Lower leg skin (tissue), 4 donors: ENCODE measurements at places on chromosomes 11 and 22.

- DNase-seq, result no peak
Observed at GRCh38 chr22:20229916-20230775, 38.0 kb downstream of the RTN4R start.

GRCh38 chr11:103420593-103420992 lies 311.4 kb downstream of the DYNC2H1 start:
- no peak for DNase-seq

DNA sequence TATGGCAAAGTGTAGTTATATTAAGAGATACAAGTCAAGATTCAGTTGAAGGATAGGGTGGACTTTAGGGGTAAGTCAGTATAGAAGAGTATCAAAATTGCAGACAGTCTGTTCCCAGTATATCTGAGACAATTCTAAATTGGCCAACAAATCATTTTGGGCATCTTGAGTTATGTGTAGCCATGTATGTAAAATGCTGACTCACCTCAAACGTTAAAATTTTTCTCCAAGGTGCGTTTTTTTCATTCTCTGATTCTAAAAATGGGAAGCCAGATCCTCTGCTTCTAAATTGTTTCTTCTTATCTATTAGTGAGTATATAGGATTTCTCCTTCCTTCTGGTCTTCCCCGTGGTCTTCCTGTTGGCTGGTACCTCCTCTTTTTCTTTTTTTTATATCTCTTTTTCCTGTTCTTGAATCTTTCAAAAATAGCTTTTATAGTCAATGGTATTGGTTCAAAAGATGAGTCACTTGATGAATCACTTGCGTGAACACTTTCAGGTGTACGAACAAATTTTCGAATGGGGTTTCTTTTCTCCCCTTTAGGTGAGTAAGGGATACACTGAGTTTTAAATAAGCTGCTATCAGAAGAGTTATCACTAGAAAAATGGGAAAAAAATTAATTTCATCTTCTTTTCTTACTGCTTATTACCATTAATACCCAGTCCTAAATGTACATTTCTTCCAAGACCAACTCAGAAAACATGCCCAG lies 3.2 kb downstream of the TAF1D start:
- DNase-seq, result no peak

DNA sequence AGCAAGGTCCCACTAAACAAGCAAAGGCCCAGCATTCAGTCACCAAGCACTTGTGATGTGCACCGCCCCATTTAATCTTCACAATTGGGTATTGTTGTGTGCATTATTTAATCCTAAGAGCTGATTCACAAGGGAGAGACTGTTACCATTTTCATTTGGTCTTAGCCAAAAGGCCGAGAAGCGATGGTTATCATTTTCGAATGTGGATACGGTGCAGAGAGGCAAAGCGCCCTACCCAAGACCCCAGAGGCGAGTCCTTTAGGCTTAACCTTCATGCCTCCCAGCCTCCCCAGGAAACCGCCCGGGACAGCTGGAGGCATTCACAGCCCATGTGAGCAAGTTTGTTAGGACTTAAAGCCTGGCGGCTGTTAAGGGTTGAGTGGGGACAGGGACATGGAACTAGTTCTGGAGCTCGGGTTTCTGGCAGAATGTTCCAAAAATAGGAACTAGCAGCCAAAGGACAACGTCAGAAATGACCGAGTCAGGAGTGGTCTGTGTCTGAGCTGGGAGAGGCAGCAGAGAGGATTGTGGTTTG lies 13.0 kb upstream of the UPK3A start:
- DNase-seq, result no peak

DNA sequence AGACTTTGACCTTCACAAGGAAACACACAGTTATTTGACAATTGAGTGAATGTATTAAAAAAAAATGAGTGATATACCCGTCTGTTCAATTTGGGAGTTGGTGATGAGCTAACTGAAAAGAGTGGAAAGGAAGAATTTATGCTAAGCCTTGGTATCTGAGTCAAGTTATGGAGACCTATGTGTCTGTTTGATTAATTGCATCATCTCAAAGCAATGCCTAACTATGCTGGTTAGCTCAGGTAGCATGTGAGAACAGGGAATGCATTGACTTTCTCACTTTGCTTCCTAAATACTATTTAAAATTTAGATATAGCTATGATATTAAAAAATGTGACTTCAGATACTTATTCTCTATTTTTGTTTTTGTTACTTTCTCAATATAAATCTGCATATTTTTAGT lies 110.5 kb downstream of the DDX10 start:
- DNase-seq, result no peak

- DNase-seq, result no peak
Observed at GRCh38 chr22:30615543-30615954, 8.6 kb downstream of the TCN2 start.

GRCh38 chr22:25656724-25657123 lies 85.3 kb upstream of the MYO18B start:
- DNase-seq, result no peak

GRCh38 chr22:41367680-41368542 lies 13.8 kb upstream of the TEF start:
- no peak for DNase-seq

GRCh38 chr11:96098511-96099241 lies 174.8 kb upstream of the MTMR2 start:
- no peak for DNase-seq

DNA sequence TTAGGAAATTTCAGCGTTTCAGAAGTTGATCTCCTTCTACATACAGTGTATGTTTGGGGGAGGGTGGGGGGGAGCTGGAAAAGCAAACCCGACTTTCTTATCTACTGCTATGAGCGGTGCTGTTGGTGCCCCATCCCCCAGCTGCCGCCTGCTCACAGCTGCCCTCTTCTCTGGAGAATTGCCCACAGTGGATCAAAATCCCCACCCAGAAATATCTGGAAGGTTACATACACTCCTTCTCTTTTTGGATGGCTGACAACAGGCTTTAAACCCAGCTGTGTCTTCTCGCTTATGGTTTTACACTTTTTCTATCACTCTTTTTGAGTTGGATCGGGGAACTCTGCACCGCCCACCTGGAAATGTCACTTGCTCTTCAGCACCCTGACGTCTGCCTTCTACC lies 56.4 kb downstream of the DHCR7 start:
- DNase-seq, result no peak

DNA sequence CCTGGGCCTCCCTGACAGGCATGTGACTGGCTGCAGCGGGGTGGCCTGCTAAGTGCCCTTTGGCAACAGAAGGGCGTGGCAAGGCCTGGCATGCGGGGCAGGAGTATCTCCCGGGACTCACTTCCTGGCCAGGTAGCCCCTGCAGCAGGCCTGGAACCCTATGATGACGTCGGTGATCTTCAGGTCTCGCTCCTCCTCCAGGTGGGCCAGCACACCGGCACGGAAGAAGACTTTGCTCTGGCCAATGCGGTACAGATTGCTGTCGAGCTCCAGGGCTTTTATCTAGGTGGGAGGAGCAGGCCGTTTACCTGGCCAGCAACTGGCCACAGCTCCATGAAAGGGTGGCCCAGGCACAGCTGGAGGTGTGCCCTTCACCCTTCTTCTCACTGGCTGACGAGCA lies 50.9 kb downstream of the APOL1 start:
- DNase-seq, result no peak
